ENCODE measurements at places on chromosomes 5 and 9.

- DNase-seq = no peak
These were observed 36.2 kb downstream of the IPPK start for GRCh38 chr9:92633614-92634278.

DNA sequence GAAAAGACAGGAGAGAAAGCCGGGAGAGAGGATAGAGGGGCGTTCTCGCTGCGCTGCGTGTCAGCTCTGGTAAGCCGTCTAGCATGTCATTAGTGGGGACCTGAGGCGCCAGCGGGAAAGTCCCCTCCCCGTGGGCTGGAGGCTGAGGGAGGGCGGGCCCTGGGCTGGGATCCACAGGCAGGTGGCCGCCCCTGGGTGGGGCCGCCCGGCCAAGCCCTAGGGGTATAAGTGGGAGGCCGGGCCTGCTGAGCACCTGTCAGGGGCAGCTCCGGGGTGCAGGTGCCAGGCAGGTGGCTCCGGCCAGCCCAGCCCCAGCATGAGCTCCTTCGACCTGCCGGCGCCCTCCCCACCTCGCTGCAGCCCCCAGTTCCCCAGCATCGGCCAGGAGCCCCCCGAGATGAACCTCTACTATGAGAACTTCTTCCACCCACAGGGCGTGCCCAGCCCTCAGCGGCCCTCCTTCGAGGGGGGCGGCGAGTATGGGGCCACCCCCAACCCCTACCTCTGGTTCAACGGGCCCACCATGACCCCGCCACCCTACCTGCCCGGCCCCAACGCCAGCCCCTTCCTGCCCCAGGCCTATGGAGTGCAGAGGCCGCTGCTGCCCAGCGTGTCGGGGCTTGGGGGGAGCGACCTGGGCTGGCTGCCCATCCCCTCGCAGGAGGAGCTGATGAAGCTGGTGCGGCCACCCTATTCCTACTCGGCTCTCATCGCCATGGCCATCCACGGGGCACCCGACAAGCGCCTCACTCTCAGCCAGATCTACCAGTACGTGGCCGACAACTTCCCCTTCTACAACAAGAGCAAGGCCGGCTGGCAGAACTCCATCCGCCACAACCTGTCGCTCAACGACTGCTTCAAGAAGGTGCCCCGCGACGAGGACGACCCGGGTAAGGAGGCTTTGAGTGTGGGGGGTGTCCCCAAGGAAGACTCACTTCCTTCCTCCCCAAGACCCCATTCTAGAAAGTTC lies at the start of gene FOXI1:
TSS of gene FOXI1 (plus strand) at position 256 of the 970 bp plus-strand sequence. CDS start at position 317, 61 bp downstream.
- no peak for DNase-seq

GRCh38 chr9:38006163-38006562 lies 62.9 kb downstream of the SHB start:
- no peak for DNase-seq

DNA sequence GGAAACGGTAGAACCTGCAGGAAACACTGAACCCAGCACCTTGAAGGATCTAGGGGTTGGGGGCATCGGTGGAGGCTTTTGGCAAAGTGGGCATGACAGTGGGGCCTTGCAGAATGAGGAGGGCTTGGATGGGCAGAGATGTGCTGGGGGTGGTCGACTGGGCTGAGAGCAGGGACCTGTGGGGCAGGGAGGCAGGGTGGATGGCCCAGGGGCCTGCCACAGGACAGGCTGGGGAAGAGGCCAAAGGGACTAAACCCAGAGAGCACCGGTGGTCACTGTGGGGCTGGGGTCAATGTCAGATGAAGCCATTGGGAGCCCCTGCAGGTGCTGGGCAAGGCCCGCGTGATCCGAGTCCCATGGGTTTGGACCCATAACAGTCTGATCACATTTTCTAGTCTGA lies 175.3 kb downstream of the DAB2IP start:
- DNase-seq = no peak

- peak; percentile 73 for DNase-seq
These were observed 20.9 kb downstream of the CSF2 start for GRCh38 chr5:132094393-132095076.

DNA sequence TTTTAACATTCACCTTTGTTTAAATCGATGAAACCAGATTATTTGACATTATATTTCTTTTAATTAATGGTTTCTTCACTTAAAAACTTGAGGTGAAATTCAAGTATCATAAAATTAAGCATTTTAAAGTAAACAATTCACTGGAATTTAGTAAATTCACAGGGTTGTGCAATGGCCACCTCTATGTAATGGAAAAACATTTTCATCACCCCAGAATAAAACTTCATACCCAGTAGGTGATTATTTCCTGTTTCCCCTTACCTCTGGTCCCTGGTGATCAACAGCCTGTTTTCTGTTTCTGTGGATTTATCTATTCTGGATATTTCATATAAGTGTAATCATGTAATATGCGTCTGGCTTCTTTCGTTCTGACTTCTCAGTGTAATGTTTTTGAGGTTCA lies 27.2 kb downstream of the HSPA4 start:
- no peak for DNase-seq

- DNase-seq = no peak
These were observed 677 bp upstream of the MYORG start for GRCh38 chr9:34377404-34377746.

DNA sequence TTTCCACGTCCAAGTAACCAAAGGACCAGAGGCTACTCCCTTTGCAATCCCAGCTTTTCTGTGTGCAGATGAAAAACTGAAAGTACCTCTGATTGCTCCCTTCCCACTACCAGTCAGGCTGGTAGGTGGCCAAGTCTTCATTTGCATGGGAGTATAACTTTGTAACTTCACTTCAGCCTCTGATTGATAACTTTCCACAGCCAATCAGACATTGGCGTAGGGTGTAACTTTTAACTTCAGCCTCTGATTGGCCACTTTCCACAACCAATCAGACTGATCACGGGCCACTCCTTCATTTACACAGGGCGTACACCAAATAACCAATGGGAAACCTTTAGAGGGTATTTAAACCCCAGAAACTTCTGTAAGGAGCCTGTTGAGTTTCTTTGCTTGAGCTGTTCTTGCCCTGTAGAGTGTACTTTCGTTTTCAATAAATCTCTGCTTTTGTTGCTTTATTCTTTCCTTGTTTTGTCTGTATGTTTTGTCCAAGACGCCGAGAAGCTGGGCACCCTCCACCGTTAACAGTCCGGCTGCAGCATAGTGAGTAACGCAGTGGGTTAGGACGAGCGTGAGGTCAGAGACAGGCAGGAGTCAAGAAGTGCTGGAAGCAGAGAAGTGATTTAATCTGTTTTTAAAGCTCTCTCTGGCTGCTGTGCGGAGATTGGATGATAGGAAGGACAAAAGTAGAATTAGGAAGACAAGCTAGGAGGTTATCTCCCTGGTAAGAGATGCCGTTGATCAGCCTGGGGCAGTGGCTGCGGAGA lies 3.5 kb upstream of the EXOSC2 start:
- peak; percentile 96 for DNase-seq

- no peak for DNase-seq
These were observed 6.1 kb upstream of the TNIP1 start for GRCh38 chr5:151086905-151087360.

- no peak for DNase-seq
These were observed 16.2 kb upstream of the IL3 start for GRCh38 chr5:132044207-132044606.

DNA sequence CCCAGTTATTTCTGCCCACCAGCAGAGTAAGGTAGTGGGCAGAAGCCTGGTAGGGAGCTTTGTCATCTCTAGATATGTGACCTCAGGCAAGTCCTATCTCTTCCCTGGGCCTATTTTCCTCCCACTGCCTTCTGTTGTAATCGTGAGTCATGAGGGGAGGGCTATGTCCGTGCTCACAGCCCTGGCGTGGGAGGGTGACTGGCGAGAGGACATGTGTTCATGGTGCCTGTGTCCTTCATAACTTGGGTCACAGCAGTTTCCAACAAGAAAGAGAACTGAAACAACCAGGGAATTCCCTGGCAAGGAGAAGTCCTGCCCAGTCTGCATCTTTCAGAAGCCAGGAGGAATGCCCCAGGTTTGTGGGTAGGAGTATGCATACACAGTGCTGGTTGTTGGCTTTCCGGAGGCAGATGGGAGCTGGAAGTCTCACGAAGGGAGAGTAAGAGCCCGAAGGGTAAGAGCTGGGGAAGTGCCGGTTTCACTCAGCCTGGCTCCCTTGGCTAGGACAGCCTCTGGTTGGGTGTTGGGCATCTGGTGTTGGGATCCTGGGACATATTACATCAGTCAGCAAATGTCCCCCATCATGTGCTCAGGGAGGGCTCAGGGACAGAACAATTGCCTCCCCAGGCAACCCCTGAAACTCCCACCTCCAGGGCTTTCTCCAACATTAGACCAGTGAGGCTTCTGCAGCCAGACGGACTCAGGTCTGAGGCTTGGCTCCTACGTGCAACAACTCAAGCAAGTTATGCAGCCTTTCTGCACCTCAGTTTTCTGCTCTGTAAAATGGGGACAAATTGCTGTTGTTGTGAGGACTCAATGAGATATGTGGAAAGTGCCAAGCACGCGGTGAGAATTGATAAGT lies 4.3 kb upstream of the TIFAB start:
- DNase-seq = peak; percentile 12

- DNase-seq = no peak
These were observed 23.9 kb upstream of the IDNK start for GRCh38 chr9:83599071-83599470.

GRCh38 chr5:174165406-174165805 lies 119.9 kb downstream of the NSG2 start:
- DNase-seq = no peak

DNA sequence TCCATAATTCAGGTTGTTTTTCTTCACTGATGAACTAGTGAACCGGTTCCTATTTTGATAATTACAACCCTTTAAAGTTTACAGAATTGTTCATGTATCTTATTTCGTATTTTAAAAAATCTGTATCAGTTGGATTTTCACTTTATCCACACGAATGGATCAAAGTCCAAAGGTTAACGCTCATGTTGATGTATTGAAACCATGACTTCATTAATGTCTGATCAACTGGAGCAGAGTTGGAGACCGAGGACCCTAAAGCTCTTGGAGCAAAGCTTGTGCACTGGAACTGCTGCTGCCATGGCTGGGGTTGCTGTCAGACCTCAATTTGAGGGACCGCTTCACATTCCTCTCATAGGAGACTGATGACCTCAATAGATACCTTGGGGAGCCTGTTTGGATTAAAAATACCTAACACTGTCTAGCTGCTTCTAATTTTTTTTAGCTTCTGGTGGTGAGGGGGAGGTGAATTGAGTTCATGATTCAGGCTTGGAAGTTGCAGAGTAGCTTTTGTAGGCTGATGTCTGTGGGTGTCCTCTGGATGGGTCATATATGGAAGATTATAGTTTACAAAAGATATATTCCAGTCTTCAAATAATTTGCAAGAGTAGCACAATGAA lies 45.1 kb downstream of the KIAA1958 start:
- no peak for DNase-seq

GRCh38 chr9:99725852-99726251 lies 95.8 kb upstream of the NR4A3 start:
- no peak for DNase-seq

DNA sequence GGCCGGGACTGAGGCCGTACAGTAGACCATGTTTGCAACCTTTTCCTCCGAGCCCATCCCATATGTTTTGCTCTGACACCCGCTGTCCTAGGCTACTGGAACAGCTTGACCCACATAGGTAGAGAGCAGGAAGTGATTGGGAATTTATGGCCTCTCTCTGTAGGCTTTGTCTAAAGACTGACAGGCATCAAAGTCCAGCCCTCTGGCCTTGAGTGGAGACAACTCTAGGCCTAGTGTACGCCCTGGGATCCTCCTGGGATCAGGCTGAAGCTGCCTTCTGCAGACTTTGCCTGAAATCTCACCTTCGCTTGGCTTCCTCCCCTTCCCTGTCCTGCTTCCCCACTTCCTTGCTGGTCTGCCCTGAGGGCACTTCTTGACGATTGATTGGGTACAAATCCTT lies 13.6 kb upstream of the AKNA start:
- DNase-seq = no peak

DNA sequence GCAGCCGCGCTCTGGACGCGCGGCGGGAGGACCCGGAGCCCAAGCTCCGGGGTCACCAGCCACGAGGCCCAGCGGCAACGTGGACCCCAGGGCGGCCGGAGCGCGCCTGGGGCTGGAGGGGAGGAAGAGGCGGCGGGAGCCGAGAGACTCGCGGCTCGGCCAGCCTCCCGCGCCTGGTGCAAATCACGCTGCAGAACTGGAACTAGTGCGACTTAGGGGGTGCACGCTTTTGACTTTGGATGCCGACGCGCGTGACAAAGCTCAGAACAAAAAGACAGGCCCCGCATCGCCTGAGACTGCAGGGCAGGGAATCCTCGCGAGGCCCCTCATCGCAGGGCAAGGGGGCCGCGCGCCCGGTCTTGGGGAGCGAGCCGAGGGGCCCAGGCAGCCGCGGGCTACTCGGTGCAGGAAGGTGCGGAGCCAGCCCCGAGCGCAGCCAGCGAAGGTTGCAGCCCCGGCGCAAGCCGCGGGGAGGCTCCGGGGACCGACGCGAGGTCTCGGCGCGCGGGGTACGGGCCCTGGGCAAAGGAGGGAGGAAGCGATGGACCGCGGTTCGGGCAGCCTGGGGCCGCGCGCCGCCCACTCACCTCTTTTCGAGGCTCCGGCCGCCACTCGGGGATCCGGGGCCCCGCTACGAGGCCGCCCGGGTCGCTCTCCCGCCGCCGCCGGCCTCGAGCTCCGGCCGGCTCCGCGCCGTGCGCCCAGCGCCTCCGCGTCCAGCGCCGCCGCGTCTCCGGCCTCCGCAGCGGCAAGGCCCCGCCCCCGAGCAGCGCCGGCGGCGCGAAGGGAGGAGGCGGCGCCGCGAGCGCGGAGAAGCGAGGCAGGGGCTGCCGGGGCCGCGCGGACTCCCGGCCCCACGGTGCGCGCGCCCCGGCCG lies at the start of gene GOLM1:
TSS of gene GOLM1 (minus strand) at position 735 of the 877 bp plus-strand sequence. CDS start 20,238 bp downstream, outside the sequence.
- DNase-seq = peak; percentile 26

DNA sequence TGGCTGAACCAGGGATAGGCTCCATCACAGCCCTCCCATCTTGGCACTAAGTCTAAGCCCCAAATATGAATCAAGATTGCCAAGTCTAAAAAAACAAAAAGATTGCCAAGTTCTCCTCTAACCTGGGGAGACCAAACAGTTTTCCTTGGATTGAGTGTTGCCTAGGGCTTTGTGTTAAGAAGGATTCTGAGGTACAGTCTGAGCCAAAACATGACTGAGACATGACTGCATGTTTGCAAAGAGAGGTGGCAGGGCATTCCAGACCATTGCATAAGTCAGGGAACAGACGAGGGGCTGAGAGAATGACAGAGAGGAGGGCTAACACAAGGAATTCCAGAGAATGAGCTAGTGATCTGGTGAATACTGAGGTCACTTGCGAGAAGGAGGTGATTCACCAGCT lies 11.4 kb downstream of the LAMC3 start:
- DNase-seq = peak; percentile 24

DNA sequence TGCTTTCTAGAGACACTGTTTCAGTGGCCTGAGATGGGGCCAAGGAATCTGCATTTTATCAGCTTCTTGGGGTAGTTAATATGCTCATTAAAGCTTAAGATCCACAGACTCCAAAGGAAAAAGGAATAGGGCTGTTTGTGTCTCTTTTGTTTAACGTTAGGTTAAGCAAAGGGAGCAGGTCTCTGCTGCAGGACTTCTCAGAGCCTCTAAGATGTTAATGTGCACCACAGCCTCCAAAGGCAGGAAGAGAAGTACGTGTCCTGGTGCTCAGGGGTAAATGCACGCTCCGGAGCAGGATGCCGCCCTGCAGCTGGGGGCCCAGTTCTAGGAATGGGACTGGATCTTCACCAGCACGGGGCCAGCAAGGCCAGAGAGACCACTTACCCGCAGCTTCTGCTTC lies 19.6 kb downstream of the SPARC start:
- DNase-seq = no peak

All from fibroblast of the conjunctiva (primary cell).